Kasumi-1 (cell line): ENCODE measurements at places on chromosomes 3 and 15.

GRCh38 chr15:60706145-60706544 is 227.2 kb upstream of the ICE2 start:
- no peak for DNase-seq

DNA sequence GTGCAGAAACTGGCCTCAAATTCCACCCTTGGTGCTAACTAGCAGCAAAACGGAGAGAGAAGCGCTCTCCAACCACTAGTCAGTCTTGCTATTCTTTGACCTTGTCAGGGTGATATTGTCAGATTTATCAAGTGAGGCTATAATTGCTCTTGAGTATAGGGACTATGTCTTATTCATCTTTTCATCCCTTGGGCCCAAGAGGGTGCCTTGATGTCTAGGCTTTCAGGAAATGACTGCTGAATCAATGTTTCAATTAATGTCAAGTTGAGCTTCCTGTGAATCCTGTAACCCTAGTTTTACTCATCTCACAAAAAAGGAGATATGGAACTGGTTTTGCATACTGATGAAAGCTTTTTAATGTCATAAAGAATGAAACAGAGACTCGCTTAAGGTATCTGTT is 701.3 kb downstream of the EDEM1 start:
- no peak for DNase-seq

- no peak for DNase-seq
Measured at GRCh38 chr3:119669906-119670570, 7.2 kb downstream of the COX17 start.

DNA sequence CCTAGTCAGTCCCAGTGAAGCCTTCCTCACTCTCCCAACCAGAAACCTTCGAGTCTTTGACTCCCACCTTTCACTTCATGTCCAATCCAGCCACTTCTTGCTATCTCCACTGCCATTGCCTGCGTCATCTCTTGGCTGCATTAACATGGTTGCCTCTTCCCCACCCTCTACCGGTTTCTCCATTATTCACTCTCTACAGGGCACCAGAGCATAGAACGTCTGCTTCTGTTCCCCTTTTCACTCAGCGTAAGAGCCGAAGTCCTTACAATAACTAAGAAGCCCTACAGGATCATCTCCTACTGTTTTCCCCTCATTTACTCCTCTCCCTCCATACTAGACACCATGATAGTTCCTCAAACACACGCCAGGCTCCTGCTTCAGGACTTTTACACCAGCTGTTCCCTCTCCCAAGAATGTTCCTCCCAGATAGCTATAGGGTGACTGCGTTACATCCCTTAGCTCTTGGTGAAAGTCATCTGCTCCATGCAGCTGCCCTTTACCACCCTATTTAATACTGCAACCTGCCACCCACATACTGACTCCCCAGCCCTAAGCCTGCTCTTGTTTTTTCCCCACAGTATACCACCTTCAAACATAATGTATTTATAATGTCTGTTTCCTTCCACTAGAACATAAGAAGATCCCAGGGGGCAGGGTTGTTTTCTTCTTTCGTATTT is 30.9 kb downstream of the RCN2 start:
- no peak for DNase-seq

GRCh38 chr15:70053001-70053715 is 44.6 kb downstream of the TLE3 start:
- DNase-seq = no peak

DNA sequence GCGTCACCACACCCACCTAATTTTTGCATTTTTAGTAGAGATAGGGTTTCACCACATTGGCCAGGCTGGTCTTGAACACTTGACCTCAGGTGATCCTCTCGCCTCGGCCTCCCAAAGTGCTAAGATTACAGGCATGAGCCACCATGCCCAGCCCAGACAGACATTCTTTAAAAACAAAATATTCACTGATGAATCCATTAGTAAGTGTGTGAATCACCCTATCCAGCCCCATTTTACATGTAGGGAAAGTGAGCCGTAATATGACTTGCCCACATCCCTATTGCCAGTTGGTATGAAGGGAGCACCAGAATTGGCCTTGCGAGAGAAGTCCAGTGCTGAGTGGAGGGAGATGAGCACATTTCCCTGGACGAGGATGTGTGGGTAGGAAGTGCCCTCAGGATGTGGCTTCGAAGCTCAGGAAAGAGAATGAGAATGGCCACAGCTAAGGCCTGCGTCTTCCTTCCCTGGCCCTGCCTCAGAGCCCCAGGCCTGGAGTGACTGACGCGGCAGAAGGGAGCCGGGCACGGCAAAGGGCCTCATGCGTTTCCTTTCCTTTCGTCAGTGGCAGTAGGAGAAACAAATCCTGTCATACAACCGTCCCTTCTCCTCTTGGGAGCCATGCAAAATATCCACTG is 28.3 kb upstream of the ETV5 start:
- DNase-seq = no peak

- no peak for DNase-seq
Measured at GRCh38 chr15:98794748-98795147, 146.4 kb downstream of the IGF1R start.

DNA sequence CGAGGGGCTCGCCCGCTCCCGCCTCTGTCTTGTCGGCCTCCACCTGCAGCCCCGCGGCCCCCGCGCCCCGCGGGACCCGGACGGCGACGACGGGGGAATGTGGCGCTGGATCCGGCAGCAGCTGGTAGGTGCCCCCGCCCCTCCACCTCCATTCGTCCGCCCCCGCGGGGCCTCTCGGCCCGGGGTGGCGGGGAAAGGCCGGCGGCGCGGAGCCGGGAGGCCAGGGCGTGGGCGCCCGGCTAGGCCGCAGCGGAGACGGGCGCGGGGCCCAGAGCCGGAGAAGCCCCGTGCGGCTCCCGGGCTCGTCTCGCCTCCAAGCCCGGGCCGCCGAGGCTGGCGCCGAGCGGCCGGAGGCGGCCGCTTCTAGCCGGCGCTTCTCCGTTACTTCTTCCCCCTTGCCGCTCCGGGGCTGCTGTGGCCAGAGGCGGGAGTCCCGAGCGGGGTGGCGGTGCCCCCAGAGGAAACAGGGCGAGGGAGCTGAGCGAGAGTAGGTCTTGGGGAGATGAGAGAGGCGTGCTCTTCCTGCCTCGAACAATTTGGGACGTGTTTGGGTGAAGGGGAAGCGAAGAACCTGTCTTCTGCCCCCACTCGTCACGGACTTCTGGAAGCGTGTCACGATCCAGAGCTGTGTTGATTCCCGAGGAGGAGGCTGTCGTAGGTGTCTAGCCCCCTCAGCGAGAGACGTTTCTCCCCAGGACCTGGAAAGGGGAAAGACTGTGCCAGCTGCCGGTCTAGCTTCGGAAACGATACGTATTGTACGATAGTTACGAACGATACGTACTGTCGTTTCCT is 555 bp downstream of the ATP11B start:
- peak; percentile 38 for DNase-seq

DNA sequence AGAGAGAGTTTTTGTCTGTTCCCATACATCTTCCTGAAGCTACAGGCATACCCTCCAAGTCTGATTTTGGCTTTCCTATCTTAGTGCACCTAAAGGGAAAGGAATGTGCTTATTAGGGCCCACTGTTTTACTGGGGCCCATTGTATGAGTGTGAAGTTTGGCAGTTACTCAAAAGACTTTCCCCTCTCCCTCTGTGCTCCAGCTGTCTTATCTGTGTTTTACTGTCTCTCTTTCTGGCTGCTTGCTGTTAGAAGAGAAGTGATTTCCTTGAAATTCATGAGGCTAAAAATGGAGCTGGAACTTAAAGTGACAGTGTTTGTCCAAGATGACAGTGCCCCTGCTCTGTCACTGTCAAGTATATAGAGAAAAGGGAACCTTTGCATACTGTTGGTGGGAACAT is 436.2 kb downstream of the OCA2 start:
- no peak for DNase-seq

DNA sequence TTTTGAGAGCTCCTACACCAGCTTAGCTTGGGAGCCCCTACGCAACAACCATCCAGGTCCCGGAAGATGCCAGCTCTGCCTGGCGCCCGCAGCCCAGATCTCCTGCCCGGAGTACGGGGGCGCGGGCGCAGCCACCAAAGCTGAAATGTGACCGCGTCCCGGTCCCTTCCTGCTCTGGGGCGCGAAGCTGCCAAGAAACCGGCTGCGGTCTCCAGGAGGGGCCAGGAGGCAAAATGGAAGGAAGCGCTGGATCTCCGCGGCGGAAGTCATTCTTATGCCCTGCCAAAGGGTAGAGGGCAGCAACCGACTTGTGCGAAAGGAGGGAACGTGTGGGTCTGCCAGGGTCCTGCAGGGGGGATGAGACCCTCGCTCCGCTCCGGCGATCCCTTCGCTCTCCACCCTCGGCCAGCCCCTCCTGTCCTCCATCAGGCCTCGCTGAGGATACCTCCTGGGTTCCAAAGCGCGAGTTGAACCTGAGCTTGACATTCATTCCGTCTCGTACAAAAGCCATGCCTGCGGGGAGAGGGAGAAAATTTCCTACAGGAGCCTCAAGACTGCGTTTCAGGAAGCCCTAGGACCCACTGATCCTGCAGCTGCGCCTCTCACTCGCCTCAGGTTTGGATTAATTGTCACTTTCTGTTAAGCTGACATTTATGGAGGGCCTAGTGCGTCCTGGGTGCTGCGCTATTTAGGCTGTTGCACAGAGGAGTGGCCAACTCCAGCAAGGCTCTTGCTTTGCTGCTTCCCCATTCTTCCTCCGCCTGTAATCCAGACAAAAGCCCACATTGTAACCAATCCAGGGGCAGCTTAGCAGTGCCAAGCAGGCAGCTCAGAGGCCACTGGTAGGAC is 98.3 kb upstream of the VGLL3 start:
- DNase-seq = peak; percentile 96

- DNase-seq = no peak
Measured at GRCh38 chr3:127209155-127209839, 16.4 kb downstream of the PRR23E start.

DNA sequence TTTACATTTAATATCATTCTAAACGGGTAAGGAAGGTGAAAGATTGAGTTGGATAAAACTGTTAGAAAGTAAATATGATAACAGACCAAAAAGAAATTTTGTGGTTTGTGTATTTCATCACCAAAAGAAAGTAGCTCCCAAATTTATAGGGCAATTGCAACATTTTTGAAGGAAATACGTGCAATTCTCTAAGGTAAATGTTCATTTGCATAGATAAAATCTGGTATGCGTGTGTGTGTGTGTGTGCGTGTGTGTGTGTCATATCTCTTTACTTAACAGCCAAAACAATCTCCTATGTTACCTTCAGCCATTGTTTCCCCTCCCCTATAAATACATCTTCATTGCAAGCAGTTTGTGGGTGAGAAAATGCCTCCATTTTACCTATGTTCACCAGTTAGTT is 208.4 kb downstream of the TNIK start:
- DNase-seq = no peak

DNA sequence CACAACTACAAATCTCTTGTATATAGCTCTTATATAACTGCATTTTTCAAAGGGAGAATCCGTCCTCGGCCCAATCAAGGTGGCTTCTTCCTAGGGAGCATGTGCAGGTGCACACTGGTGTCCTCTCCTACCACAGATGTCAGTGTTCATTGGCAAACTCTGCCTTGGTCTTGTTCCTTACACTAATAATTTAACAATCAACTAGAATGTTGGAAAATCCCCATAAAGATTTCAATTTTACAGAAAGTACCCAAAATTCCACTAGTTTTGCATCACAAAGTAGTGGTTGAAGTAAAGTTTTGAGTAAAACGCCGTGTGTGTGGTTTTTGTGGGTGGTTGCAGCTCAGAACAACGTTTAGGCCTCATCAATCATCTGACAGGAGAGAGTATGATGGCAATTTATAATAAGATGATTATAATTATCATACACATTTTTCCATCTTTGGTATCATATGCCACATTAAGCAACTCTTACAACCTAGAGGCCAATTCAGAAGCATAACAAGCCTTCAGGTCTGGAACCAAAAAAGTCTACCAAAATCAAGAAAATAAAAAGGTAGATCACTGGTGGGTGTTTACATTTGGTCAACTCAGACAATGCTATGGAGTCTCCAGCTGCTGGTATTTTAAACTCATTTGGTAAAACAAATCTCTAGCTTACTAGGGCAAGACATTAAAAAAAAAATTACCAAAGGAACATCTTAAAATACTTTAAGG is 128.9 kb upstream of the BHLHE40 start:
- DNase-seq = no peak

DNA sequence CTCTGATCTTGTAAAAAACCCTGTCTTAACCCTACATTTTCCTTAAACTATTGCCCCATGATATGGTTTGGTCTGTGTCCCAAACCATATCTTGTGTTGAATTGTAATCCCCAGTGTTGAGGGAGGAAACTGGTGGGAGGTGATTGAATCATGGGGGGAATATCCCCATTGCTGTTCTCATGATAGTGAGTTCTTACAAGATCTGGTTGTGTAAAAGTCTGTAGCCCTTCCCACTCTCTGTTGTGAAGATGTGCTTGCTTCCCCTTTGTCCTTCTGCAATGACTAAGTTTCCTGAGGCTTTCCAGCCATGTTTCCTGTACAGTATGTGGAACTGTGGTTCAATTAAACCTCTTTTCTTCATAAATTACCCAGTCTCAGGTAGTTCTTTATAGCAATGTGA is 881.4 kb downstream of the DIPK2A start:
- DNase-seq = peak; percentile 57

DNA sequence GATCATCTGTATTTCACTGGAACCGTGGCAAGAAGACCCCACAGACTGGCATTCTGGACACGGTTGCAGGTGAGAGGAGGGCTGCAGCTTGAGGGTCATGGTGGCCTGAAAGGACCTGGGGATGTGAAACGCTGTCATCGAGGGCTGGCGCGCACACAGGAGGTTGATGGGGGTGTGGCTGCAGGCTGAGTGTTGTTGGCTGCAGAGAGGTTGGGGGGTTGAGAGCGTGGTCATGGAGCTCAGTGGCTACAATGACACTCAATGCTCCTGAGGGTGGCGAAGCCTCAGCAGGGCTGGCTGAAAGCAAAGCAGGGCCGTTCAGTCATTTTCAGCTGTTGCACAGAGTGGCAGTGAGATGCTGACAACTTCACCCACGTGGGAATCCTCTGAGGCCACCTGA is 21.0 kb downstream of the CPN2 start:
- DNase-seq = no peak

GRCh38 chr15:45495588-45495987 is 27.0 kb downstream of the SLC30A4 start:
- DNase-seq = no peak

GRCh38 chr15:40240619-40241221 is 1.9 kb downstream of the PAK6 start:
- DNase-seq = no peak

- DNase-seq = no peak
Measured at GRCh38 chr3:127286571-127287140, 1.2 kb downstream of the PRR20G start.

GRCh38 chr3:155880286-155880685 is 9.8 kb downstream of the GMPS start:
- DNase-seq = no peak

DNA sequence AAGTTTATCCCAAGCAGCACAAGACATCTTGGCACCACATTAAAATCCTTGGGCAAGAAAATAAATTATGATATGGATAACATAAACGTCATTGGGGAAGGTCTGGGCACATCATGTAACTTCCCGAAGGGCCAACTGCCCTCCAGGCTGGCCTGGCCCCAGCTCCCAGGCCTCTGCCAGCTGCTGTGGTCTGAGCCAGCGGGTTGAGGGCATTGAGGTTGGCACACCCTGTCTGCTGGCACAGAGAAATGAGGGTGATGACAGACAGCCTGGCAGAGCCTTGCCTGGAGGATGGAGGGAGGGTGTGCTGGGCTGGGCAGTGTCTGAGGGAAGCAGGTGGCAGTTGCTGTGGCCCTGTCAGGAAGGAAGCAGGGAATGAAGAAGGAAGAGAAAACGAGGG is 3.3 kb upstream of the RBSN start:
- no peak for DNase-seq
